Right lung (tissue), 10 donors: ENCODE measurements at places on chromosomes 4 and X.

- no peak for DNase-seq
These were observed 9.1 kb upstream of the RNF212 start for GRCh38 chr4:1122505-1122904.

DNA sequence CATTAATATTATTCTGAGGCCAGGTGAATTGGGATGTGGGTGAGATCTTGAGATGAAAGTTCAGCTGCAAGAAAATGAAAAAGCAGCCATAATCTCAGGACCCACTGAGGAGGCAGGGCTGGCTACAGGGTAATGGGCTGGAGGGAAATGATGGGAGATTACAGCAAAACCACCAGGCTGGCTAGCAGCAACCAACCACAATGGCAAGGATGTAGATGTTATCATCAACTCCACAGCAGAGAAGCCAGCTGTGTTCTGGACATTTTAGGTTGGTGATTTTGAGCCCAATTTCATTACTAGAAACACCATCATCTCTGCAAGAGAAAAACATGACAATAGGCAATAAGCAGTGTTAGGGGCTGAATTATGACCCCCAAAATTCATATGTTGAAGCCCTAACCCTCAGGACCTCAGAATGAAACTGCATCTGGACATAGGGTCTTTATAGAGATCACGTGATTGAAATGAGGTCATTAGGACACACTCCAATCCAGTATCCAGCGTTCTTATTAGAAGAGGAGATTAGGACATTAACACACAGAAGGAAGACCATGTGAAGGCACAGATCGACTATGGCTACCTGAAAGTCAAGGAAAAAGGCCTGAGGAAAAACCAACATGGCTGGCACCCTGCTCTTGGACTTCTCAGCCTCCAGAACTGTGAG is 139.8 kb upstream of the KIT start:
- no peak for DNase-seq

GRCh38 chr4:176805155-176805554 is 12.4 kb upstream of the VEGFC start:
- DNase-seq = no peak

GRCh38 chr4:3044870-3045819 is 29.2 kb downstream of the HTT-AS start:
- DNase-seq = no peak
